GM04504 (cell line): ENCODE measurements at places on chromosomes 11 and 22.

GRCh38 chr11:4560467-4560866 lies 15.5 kb downstream of the OR52M1 start:
- no peak for DNase-seq

- DNase-seq = no peak
Observed at GRCh38 chr22:41070665-41071331, 21.6 kb upstream of the EP300 start.

DNA sequence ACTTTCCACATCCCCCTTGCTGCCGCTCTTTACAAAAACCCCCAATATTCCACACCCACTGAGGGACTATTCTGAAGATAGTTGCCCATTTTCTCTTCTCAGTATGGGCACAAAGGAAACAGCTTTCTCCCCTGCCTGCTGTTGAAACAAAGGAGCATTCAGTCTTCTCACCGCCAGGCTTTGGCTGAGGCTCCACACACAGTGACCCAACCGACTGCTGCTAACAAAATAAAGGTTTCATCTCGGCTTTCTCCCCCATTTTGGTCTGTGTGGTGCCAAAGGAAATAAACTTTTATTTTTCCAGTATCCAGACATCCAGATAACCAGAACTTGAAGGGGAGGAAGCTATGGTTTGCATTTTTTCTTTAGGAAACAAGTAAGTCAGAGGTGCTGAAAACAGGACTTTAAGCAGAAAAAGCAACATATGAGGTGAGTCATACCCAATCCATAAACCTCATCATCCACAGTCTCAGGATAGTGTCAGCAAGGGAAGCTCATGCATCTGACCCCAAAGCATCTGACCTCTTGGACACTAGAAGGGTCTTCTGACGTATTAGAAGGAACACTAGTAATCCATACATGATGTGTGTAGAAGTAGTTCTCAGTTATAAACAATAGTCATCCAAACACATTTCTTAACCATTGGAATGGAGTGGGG lies 6.4 kb downstream of the CLMP start:
- DNase-seq = no peak

- DNase-seq = no peak
Observed at GRCh38 chr11:85652786-85653447, 5.2 kb downstream of the TMEM126A start.
